ENCODE measurements at places on chromosomes 5 and 9.

- DNase-seq = no peak
Measured at GRCh38 chr5:159100782-159101646, 1.3 kb upstream of the EBF1 start.

DNA sequence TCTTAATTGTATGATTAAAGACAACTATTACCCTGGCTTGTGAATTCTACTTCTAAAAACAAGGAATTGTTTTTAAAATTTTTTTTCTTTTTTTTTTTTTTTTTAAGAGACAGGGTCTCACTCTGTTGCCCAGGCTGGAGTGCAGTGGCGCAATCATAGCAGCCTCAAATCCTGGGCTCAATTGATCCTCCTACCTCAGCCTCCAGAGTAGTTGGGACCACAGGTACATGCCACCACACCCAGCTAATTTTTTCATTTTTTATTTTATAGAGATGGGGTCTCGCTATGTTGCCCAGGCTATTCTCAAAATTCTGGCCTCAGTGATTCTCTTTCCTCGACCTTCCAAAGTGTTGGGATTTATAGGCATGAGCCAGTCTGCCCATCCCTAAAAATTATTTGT, 62.3 kb downstream of the HABP4 start:
- no peak for DNase-seq

- peak; percentile 13 for DNase-seq
Measured at GRCh38 chr5:97547999-97548738, 365.1 kb upstream of the RIOK2 start.

DNA sequence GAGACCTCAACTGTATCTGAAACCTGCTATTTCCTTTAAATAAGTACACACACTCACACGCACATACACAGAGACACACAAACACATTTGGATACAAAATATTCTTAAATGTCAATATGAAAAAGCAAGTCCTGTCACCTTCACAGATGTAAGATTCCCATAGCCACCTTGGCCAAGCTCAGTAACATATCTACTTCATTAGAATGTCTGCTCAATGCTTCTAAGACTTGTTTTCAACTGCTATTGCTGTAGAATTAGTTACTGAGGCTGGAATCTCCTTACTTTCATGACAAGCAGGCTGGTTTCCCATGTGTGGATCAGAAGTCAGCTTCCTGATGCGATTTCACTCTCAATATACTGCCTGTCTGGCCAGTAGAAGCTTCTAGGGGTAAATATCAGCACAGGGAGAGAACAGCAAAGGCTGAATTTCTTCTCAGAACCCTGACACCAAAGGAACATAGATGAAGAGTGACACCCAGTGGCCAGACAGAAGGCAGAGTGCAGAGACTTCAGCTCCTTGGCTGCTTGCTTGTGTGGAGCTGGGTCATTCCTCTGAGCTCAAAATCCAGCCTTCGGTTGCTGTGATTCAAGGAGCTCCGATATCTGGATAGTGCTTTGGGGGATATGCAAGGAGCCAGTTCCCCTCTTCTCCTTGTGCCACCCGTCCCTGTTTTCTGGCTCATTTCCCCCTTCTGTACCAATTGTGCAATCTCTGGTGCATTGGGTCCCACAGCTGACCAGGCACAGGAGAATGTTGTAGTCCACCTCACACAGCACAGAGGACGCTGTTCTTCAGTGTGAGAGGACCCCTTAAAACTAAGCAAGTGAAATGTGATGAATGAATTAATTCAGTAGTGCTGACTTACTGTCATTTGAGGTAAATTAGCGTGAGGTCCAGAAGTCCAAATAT, 26.6 kb upstream of the ABLIM3 start:
- DNase-seq = peak; percentile 88

All from kidney tubule cell (primary cell).